ENCODE measurements at places on chromosomes 4 and X.

DNA sequence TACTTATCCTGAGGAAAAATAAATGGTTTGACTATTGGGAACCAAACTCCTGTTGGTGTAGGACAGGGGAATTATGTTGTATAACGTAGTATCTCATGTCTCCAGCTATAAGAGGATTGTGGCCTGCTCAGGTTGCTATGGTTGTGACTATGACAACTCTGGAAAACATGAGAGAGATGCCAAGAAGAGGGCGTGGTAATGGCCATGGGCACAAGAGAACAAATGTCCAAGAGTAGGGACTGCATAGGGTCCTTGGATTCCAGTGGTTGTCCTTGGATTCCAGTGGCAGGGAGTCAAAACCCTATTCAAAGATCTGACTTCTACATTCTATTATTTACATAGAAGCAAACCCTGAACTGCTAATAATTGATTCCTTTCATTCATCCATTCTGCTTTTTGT is 6.8 kb upstream of the MOB1B start:
- DNase-seq = no peak

GRCh38 chr4:40190880-40191815 is 5.7 kb upstream of the RHOH start:
- peak; percentile 46 for DNase-seq

GRCh38 chr4:168150420-168151050 is 58.2 kb downstream of the ANXA10 start:
- no peak for DNase-seq

GRCh38 chr4:107913283-107913899 is 18.0 kb upstream of the CYP2U1 start:
- no peak for DNase-seq

GRCh38 chr4:131093303-131093702 is 1997.4 kb downstream of the C4orf33 start:
- no peak for DNase-seq

DNA sequence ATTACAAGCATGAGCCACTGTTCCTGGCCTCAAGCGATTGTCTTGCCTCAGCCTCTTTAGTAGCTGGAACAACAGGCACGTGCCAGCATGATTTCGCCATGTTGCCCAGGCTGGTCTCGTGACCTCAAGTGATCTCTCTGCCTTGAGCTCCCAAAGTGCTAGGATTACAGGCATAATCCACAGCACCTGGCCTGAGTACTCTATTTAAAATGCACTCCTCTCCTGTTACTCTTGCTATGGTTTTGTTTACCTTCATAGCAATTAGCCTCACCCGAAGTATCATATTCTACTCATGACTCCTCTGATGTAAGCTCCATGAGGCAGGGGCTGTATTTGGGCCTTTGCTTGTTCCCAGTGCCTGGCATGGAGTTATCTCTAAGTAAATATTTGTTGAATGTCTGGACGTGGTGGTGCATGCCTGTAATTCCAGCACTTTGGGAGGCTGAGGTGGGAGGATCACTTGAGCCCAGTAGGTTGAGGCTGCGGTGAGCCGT is 92.5 kb upstream of the SLC34A2 start:
- DNase-seq = peak; percentile 22

DNA sequence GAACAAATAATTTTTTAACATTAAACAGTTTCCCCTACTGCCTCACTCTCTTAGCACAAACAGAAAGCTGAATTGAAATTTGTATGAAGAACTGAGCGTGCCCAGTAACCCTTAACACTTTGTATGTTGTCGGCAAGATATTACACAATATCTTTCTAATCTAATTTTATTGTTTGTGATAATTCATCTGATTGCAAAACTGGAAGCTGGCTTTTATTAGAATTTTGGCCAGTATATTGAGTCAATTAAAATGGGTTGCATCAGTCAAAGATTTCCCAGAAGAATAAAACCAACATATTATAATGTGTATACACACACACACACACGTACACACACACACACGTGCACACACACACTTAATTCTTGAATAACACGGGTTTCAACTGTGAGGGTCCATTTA is 2332.1 kb downstream of the PCDH7 start:
- DNase-seq = no peak

DNA sequence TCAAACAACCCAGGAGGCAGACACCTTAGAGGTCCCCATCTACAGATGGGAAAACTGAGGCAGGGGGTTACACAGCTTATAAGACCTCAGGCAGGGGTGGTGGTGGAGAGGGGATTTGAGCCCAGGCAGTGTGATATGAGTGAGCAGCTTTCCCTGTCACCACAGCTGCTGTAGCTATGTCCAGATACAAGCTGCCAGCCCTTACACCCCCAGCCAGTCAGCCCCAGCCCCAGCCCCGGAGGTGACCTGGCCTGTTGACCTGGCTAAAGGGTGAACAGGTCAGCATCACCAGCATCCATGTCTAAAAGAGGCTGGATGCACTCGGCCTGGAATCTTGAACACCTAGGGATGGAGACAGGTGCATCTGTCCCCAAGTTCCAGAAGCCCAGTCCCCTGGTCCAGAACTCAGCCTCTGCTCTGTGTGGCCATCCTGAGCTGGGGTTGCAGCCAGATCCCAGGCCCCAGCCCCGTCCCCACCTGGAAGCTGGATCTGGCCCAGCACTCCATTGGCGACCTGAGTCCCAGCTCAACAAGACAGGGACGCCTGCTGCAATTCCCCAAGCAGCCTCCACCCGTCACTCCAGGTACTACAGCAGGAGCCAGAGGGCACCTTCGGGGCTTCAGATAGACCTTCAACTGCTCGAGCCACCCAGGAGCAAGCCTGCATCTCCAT is 89.5 kb downstream of the JAKMIP1 start:
- no peak for DNase-seq

- DNase-seq = no peak
Observed at GRCh38 chr4:116101321-116101720, 984.1 kb downstream of the TRAM1L1 start.

- no peak for DNase-seq
Observed at GRCh38 chr4:61619528-61619927, 419.4 kb downstream of the ADGRL3 start.

DNA sequence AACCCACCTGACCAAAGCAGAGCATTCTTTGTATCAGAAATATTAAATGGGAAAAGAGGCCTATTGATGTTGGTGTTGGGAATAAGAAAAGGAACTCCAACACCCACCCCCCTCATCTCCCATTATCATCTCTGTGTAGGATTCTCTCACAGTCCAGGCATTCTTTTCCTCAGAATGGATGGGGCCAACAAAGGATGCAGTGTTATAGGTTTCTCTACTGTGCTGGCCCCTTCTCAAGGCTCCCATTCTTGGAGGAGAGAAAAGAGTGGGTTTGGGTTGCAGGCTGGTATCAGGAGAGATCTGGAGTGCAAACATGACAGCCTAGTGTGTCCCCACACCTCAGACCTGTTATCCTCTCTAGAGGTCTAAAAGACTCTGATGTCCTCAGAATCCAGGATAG is 59.6 kb downstream of the UGT8 start:
- no peak for DNase-seq

DNA sequence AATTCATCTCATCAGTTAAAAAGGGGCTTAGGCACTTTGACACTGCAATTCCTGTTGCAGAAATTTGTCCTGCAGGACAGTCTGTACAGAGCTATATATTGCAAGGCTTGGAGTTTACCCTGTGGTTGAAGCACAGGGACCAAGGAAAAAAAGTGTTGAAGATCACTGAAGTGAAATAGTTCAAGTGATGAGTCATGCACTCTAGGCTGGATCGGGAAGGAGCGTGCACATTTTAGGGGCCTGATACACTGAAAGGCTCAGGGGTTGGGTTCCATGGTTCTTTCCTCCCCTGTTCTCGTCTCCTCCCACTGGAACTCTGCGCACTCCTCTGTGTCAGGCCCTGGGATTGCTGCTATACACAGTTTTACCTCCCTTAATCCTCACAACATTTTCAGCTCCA is 104.9 kb upstream of the ARMCX2 start:
- no peak for DNase-seq

GRCh38 chr4:17370818-17371217 is 141.1 kb downstream of the QDPR start:
- DNase-seq = no peak

GRCh38 chr4:100895556-100896197 is 377.9 kb upstream of the EMCN start:
- DNase-seq = no peak

DNA sequence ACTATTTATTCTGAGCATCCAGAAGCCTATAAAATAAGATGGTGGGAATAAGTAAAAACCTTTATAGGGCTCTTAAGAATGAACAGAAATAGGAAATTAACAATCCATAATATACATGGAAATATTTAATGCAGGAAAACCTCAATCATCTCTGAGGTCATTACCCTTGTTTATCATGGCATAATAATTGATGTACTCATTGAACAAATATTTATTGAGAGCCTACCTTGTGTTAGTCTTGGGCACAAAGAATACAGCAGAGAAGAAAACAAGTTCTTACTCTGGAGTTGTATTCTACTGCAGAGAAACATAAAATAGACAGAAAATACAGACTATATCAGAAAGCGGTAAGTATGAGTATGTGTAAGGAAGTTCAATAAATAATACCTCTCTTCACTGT is 167.2 kb downstream of the COX18 start:
- DNase-seq = no peak

DNA sequence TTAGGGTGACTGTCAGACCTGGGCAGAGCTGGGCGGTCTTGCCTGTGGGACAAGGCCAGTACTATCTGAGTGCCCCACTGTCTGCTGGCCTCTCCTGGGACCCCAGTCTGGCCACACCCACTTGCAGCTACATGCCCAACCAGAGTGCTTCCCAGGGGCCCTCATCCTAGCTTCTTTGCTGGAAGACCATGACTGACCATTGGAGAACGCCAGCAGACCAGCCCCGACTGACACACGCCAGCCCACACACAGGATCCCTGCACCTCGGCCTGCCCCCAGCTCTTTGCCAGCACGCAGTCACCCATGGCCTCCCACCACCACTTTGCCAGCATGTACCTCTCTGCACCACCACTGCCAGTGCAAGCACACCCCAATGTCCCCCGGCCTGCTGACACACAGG is 585.7 kb downstream of the ZNF674 start:
- DNase-seq = no peak

GRCh38 chrX:33434256-33435092 is 223.1 kb upstream of the DMD start:
- DNase-seq = no peak

- no peak for DNase-seq
Observed at GRCh38 chr4:81635739-81636138, 164.0 kb upstream of the RASGEF1B start.

DNA sequence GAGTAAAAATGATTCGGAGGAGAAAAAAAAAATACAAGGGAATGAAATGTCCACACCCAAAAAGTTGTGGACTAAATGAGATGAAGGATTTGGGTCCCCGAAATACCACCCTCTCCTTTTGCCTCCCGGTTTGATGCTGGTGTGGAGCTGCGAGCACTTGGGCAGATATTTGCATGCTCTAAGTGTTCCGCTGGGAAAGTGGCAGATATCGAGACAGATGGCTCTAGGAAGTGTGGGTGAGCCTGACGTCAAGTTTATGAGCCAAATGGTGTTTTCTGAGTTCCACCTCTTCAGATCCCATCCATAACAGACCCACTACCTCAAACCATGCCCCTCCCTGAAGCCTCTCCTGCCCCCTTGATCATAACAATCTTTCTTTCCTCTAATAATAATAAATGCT is 228.6 kb downstream of the QDPR start:
- DNase-seq = no peak

DNA sequence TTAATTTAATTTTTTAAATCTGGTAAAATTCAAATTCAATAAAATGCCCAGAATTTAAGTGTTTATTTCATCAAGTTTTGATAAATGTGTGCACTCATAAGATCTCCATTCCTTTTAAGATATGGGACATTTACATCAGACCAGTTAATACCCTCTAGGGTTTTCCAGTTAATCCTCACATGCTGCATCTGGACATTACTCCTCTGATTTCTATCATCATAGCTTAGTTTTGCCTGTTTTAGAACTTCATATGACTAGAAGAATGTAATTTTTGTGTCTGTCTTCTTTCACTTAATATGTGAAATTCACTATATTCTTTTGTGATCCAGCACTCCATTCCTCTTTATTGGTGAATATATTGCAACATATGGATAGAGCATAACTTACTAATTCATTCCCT is 727.7 kb upstream of the FAM241A start:
- DNase-seq = no peak

DNA sequence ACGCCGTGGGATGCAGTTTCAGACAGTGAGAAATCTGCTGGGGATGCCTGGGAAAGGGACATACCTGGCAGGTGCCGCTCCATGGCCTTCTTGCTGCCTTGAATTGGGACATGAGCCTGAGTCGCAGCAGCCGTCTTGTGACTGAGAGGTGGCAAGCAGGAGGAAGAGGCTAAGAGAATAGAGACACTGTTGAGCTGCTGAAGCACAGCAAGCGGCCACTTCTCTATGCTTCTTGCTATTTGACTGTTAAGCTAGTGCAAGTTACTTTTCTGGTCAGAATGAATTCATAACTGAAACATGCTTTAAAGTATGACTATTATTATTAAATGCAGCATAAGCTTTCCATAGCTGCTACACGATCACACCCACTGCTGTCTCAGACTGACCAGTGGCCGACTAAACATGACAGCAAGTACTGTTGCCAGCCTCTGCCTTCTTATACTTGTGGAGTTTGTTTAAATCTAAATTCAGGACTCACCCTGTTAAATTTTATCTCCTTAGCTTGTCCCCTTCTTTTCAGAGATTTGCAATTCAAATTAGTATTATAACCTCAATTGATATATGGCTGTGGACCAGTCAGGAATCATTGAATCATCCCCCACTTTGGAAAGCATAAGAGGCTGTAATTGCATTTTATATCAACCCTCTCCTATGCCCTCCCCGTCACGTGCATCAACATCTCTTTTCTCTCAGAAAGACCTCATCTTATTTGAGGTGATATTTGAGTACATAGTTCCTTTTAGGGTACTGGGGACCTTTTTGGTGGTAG is 24.8 kb upstream of the ACSL1 start:
- DNase-seq = no peak

GRCh38 chr4:182015014-182015413 is 228.2 kb upstream of the TENM3 start:
- peak; percentile 26 for DNase-seq

- DNase-seq = no peak
Observed at GRCh38 chr4:137156054-137156453, 376.2 kb downstream of the PCDH18 start.

DNA sequence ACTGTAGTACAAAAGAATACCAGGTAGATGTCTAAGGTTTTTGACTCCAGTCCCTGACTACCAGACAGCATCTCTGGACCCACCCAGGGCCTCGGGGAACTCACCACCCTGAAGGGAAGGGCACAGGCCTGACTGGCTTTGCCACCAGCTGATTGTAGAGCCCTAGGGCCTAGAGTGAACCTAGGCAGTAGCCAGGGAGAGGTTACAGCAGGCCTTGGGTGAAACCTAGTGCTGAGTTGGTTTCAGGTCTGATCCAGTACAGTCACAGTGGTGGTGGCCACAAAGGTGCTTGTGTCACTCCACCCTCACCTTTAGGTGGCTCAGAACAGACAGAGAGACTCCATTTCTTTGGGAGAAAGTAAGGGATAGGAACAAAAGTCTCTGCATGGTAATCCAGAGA is 244.8 kb downstream of the KLHL13 start:
- no peak for DNase-seq

DNA sequence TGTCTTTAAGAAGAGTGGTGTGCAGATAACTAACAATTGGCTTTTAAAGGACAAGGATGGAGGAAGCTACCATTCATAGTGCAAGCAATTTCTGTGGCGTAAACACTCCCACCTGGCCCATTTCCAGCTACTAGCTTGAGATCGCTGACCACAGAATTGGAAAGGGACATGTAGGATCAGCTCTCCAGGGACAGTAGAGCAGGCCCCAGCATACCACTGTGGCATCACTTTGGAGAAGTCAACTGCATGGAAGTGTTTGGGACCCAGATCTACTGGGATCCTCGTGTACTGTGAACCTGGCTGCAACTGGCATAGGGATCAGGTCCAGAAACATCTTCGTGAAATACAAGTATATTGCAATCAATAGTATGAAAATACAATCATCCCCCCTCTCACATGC is 515.0 kb downstream of the INPP4B start:
- no peak for DNase-seq

Data from NCI-H1436 treated with DMSO at 0.1 percent for 48 hours (cell line).